Activated CD4-positive, alpha-beta T cell treated with anti-CD3 and anti-CD28 coated beads for 36 hours (primary cell): ENCODE measurements at places on chromosomes 2 and 18. TPM values are rescaled to one million over a fixed set of nuclear protein-coding genes. Genes with fewer than 3 reads are reported as not detected.

DNA sequence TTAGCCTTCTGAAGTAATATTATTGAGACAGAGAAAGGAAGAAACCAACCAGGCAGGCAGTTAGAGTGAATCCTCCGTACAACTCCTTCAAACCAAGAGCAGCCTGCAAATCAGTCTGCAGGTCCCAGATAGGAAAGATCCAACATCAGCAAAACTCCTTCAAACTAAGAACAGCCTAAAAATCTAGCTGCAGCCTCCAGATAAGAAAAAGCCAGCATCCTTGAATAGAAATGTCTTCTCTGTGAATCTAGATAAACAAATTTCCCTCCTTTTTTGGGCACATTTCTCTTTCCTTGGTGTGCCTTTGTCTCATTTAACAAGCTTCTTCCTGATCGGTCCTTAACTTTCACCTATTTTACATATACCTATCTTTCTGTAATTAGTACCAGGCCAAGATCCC lies 1004.6 kb upstream of the TMEFF2 start:
- no peak overlapping the region for H3K4me3 ChIP-seq
- no peaks in the 10 kb centered on the region for H3K27me3 ChIP-seq
- H3K4me1 ChIP-seq, result no peaks in the 10 kb centered on the region
- no peak overlapping the region for H3K27ac ChIP-seq

Gene ZNF804A
- total RNA-seq, result not detected

Gene COLEC12
- not detected for total RNA-seq

- H3K4me1 ChIP-seq, result peaks cover 20% of the 10 kb centered on the region
- peaks cover 10% of the 10 kb centered on the region for H3K36me3 ChIP-seq
- H3K27me3 ChIP-seq, result no peaks in the 10 kb centered on the region
Observed at GRCh38 chr18:3447068-3447894, 2.7 kb upstream of the TGIF1 start.

DNA sequence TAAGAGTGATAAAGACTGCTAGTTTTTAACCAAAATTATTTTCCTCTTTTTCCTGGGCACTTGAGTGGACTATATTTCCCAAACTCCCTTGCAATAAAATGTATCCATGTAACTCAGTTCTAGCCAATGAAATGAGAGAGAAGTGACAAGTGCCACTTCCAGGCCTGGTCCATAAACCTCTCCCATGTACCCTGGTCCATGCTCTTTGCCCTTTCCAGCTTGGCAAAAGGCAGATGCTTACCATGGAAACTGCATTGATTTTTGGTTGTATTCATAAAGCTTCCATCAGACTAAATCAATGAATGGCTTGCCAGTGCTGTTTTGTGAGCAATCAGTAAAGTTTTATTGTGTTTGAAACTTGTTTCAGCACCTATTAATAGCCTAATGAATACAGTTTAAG lies 229.3 kb downstream of the TNS1 start:
- peaks cover 4% of the 10 kb centered on the region for H3K27me3 ChIP-seq
- no peak overlapping the region for H3K27ac ChIP-seq
- H3K36me3 ChIP-seq, result no peaks in the 10 kb centered on the region
- DNase-seq, result no peak
- no peak overlapping the region for H3K4me3 ChIP-seq

Gene ITPRIPL1
- 28.4 TPM for total RNA-seq

Gene TNFRSF11A
- total RNA-seq, result 6.9 TPM
